Fibroblast of lung (primary cell): ENCODE measurements at places on chromosomes 11 and 22.

- no peak overlapping the region for H3K27ac ChIP-seq
- no peak for DNase-seq
- H3K4me1 ChIP-seq, result no peaks in the 10 kb centered on the region
Measured at GRCh38 chr11:106621484-106621883, 396.8 kb downstream of the GUCY1A2 start.

DNA sequence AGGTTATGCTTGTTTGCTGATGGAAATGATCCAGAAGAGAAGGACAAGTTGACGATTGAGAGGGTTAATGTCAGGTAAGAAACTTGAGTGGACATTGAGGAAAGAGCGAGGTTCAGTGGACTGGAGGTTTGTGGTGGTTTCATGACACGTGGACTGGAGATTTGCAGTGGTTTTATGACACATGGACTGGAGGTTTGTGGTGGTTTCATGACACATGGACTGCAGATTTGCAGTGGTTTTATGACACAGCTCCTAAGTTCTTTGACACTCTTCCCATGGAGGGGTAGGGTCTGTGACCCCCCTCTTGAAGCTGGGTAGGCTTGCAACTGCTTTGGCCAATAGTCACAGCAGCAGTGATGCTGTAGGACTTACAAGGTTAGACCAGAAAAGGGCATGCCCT, 5.4 kb upstream of the MAPK8IP2 start:
- no peaks in the 10 kb centered on the region for H3K4me1 ChIP-seq
- H3K36me3 ChIP-seq, result no peaks in the 10 kb centered on the region
- no peak for DNase-seq

GRCh38 chr22:43571181-43571580, 159.4 kb downstream of the MPPED1 start:
- no peaks in the 10 kb centered on the region for H3K36me3 ChIP-seq
- no peak overlapping the region for H3K4me3 ChIP-seq
- DNase-seq, result no peak
- H3K4me1 ChIP-seq, result no peaks in the 10 kb centered on the region
- H3K27me3 ChIP-seq, result no peaks in the 10 kb centered on the region

GRCh38 chr11:7421136-7421535, 64.2 kb upstream of the OLFML1 start:
- H3K27ac ChIP-seq, result no peak overlapping the region
- no peaks in the 10 kb centered on the region for H3K27me3 ChIP-seq
- DNase-seq, result peak; percentile 4
- H3K36me3 ChIP-seq, result no peaks in the 10 kb centered on the region
- H3K4me1 ChIP-seq, result no peaks in the 10 kb centered on the region

DNA sequence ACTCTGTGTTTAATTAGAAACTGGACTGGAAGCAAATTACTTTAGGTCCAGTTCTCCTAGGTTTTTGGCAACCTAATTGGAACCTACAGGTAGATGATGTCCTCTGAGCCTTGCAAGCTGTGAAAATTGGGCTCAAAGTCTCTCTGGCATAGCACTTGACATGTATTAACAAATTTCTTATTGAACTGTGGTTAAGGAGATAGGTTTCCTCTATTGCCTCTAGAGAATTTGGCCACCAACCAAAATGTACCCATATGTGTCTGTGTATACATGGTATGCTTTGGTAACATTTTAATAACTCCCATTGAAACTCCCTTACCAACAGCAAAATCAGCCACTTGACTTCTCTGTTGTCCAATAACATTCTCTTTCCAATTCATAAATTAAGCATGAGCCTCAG, at the start of gene OR4D10:
Gene OR4D10, plus strand, starts transcription at position 301 of the 400 bp plus-strand sequence. CDS start 4,115 bp downstream, outside the sequence.
- H3K4me3 ChIP-seq, result no peak within 1 kb of the TSS
- H3K4me1 ChIP-seq, result no peaks in the 10 kb centered on the region
- DNase-seq, result no peak
- H3K27me3 ChIP-seq, result no peaks in the 10 kb centered on the region
- no peaks in the 10 kb centered on the region for H3K36me3 ChIP-seq

- no peak overlapping the region for H3K4me3 ChIP-seq
- H3K27ac ChIP-seq, result no peak overlapping the region
- peaks cover 2% of the 10 kb centered on the region for H3K4me1 ChIP-seq
- no peaks in the 10 kb centered on the region for H3K36me3 ChIP-seq
- DNase-seq, result peak; percentile 7
Measured at GRCh38 chr11:46105134-46105628, 16.1 kb downstream of the PHF21A start.

DNA sequence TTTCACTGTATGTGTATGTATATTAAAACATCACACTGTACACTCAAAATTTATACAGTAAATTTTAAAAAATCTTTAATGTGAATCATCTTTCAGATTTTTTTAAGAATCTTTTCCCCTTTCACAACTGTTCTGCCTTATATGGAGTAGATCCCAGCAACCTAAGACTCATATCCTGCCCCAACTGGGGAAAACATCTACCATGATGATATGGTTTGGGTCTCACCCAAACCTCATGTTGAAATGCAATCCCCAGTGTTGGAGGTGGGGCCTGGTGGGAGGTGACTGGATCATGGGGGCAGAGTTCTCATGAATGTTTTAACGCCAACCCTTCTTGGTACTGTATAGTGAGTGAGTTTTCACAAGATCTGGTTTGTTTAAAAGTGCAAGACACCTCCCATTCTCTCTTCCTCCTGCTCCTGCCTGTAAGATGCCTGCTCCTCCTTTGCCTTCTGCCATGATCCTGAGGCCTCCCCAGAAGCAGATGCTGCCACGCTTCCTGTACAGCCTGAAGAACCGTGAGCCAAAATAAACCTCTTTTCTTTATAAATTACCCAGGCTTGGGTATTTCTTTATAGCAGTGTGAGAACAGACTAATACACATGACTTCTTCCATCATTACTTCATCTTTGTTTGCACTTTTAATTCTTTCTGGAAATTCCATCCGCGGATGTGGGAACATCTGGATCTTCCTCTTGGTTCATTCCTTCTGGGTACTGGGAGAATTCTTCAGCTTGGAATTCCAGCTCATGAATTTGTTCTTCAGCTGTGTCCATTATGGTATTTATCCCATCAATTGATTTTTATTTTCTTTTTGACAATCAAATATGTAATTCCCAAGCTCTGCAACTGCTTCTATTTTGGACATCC, 36.9 kb downstream of the LINC01488 start:
- DNase-seq, result peak; percentile 93
- no peak overlapping the region for H3K4me3 ChIP-seq
- no peaks in the 10 kb centered on the region for H3K27me3 ChIP-seq
- peaks cover 4% of the 10 kb centered on the region for H3K4me1 ChIP-seq
- H3K36me3 ChIP-seq, result no peaks in the 10 kb centered on the region

GRCh38 chr11:72546866-72547265, 112.5 kb upstream of the CLPB start:
- H3K4me1 ChIP-seq, result no peaks in the 10 kb centered on the region
- H3K4me3 ChIP-seq, result no peak overlapping the region
- H3K27me3 ChIP-seq, result peaks cover 25% of the 10 kb centered on the region
- DNase-seq, result no peak

GRCh38 chr11:116179401-116179800, 593.4 kb downstream of the BUD13 start:
- DNase-seq, result no peak
- no peaks in the 10 kb centered on the region for H3K36me3 ChIP-seq
- no peak overlapping the region for H3K27ac ChIP-seq
- H3K4me1 ChIP-seq, result no peaks in the 10 kb centered on the region

- peak; percentile 91 for DNase-seq
- H3K27ac ChIP-seq, result no peak overlapping the region
- peaks cover 11% of the 10 kb centered on the region for H3K4me1 ChIP-seq
- no peaks in the 10 kb centered on the region for H3K27me3 ChIP-seq
- H3K36me3 ChIP-seq, result no peaks in the 10 kb centered on the region
Measured at GRCh38 chr11:10405865-10406592, 49.0 kb upstream of the AMPD3 start.
